ENCODE measurements at places on chromosomes 5 and 9.

DNA sequence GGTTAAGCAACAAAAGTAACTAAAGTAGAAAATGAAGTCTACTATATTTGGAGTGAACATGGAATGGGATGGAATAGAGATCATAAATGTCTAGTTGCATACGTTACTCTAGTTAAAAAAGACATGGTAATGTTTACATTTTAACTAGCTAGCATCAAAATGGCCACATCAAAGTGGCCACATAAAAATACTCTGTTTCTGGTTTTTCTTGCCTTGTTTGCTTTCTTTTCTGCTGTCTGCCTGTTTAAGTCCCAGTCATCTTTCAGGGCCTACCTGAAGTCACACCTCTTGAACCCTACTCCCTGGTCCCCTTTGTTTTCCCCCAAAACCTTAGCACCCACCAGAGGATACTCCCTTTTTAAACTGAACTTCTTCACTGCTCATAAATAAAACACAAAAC lies 6.4 kb upstream of the KIF2A start:
- DNase-seq = peak; percentile 3

DNA sequence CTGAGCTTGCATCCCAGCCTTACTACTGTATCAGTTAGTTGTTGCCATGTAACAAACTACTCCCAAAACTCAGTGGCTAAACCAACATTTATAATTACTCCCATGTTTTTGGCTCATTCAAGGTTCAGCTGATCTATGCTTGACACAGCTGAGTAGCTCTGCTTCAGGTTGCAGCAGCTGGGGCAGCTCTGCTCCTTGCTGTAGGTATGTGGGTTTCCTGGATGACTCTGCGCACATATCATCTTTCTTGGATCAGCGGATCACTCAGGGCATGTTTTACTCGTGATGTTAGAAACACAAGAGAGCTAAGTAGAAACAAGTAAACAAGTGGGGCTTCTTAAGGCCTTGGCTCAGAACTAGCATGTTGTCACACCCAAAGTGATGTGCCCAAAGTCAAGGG lies 15.1 kb downstream of the TEK start:
- DNase-seq = no peak

GRCh38 chr9:113306566-113306965 lies 3.4 kb upstream of the RNF183 start:
- DNase-seq = no peak

GRCh38 chr5:10513501-10514442 lies 50.1 kb upstream of the ANKRD33B start:
- no peak for DNase-seq

GRCh38 chr9:132026932-132027585 lies 52.6 kb downstream of the MED27 start:
- DNase-seq = no peak

- DNase-seq = no peak
Measured at GRCh38 chr9:120389300-120389699, 190.7 kb downstream of the CDK5RAP2 start.

- DNase-seq = no peak
Measured at GRCh38 chr5:74418709-74419108, 221.8 kb downstream of the ENC1 start.

- no peak for DNase-seq
Measured at GRCh38 chr5:172541099-172541772, 86.9 kb upstream of the SH3PXD2B start.

DNA sequence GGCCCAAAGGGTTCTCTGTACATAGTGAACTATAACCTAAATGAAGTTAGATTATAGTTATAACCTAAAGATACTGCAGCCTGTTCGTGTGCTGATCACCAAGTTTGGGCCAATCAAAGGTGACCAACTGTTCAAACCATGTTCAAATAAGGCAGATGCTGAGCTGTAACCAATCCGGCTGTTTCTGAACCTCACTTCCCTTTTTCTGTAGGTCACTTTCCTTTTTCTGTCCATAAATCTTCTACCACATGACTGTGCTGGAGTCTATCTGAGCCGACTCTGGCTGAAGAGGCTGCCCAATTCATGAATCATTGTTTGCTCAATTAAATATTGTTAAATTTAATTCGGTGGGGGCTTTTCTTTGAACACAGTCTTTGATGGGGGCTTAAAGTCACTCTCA lies 1920.2 kb downstream of the MAT2B start:
- no peak for DNase-seq

GRCh38 chr9:111728617-111729366 lies 65.9 kb downstream of the SHOC1 start:
- DNase-seq = no peak

DNA sequence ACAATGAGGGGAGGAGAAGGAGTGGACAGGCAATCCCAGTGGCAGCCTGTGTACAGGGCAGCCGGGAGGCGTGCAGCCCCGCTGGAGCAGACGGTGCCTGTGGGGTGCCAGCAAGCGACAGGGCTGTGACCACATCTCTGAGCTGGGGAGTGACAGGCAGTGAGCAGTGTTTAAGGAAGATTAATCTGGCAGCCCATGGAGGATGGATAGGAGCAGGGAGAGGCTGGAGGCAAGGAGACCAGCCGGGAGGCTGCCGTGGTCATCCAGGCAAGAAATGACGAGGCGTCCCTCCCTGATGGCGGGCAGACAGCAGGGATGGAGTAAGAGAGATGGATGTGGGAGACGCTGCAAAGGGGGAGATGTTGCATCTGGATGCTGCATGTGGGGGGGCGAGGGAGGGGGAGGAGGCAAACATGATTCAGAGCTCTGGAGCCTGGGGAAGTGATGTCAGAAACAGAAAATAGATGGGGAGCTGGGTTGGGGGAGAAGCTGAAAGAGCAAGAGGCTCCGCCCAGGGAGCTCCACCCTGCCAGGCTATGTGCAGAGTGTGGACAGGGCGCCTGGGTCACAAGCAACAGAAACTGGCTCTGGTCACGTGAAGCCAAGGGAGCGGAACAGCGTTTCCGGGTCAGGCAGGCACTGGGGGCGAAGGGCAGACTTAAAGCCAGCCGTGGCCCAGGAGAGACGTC lies 12.6 kb downstream of the UNC5A start:
- DNase-seq = no peak

GRCh38 chr5:33937017-33937706 lies 976 bp downstream of the RXFP3 start:
- DNase-seq = no peak

- no peak for DNase-seq
Measured at GRCh38 chr5:120532835-120533234, 68.7 kb downstream of the PRR16 start.

- no peak for DNase-seq
Measured at GRCh38 chr5:62309107-62309506, 3.1 kb downstream of the KIF2A start.

DNA sequence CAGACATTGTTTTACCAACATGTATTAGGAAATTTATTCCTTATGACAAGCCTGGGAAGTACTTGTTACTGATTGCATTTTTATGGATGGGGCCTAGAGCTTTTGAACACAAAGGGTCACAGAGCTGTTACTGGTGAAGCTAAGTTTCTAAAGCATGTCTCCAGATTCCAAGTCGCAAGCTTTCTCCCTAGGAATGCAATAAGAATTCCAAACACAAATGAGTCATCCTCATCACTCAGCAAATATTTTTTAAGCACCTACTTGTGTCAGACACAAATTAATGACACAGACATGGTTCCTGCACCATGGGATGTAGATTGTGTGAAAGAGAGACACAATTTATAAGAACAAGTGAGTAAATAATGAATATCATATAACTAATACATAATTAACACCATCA lies 11.0 kb upstream of the SH3RF2 start:
- DNase-seq = no peak

DNA sequence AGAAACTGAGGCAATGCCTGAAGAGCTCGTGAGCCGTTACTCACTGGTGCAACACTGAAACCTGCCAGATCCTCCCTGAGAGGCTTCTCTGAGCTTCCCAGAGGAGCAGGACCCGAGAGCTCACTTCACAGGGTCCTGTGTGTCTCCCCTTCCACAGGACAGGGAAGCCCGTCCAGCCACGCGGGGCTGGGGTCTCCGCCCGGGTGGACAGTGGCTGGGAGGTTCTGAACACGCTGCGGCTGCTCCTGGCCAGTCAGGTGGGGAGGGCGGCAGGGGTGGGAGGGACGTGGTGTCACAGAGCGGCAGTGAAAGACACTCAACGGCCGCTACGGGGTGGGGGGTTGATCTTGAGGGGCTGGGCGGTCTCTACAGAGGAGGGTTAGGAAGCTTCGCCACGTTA lies 290 bp upstream of the ZDHHC11 start:
- DNase-seq = no peak

GRCh38 chr5:89830691-89831090 lies 578.9 kb downstream of the CETN3 start:
- DNase-seq = no peak

- DNase-seq = no peak
Measured at GRCh38 chr9:121123816-121124535, 49.2 kb downstream of the CNTRL start.

- DNase-seq = peak; percentile 17
Measured at GRCh38 chr9:109411798-109412352, 86.2 kb downstream of the PTPN3 start.

DNA sequence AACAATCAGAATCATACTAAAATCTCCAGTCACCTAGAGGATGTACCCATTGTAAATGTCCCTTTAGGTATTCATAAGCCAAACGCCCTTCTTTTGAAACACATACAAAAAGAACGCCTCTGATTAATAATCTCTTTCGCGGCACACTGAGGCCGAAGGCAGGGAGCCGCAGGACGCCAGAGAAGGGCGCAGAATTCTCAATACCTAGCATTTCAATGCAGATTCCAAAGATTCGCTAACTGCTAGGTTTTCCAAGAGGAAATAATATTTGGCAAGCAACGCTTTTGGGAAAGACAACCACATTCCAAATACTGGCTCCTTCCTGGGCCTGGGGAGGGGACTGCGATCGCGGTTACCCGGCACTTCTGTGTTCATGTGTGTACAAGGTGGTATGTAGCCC lies 203.3 kb downstream of the MEF2C start:
- DNase-seq = no peak

- peak; percentile 62 for DNase-seq
Measured at GRCh38 chr9:281741-282645, 67.3 kb downstream of the DOCK8 start.

DNA sequence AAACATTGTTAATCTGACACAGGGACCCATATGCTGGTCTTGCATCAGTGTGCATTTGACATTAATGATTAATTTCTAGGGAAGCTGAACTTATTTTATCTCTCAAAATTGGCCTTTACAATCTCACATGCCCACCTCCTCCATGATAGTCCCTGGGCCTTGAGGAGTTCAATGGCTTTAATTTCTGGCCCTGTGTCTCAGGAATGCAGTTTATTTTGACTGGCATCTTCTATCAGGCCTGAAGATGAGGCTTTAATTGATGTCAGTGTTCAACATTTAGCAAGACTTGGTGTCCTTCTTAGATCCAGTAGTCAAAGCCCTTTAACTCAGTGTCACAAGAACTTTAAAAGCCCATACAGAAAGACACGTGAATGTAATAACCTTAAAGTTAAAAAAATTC lies 10.5 kb upstream of the CLTB start:
- no peak for DNase-seq

GRCh38 chr5:179357031-179357430 lies 11.8 kb upstream of the ADAMTS2 start:
- no peak for DNase-seq
